RWPE2 (cell line): ENCODE measurements at places on chromosomes 1 and 21.

GRCh38 chr21:36700295-36700970, 1.5 kb downstream of the SIM2 start:
- DNase-seq, result no peak

DNA sequence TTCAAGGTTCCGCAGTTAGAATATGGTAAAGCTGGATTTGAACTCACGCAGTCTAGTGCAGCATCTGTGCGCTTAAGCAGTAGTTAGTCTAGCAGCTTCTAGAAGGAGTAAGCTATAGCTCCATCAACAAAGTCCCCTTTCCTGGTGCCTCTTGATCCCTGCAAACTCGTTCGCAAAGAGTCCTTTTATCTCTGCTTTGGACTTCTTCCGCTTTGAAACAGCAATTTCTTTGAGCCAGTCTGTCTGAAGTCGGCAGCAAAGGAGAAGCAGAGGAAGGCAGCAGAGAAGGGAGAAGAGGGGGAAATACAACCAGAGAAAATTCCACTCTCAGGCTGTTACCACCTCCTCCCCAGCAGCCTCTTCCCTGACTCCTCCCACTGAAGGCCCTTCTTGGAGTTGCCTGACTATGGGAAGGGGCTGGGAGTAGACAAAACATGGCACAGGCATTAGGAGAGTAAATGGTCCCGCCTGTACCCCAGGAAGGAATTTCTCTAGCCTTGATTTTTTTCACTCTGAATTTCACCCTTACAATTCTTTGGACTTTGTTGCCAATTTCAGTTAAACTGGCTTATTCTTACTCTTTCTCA, 25.9 kb downstream of the HSD3B2 start:
- DNase-seq, result no peak

DNA sequence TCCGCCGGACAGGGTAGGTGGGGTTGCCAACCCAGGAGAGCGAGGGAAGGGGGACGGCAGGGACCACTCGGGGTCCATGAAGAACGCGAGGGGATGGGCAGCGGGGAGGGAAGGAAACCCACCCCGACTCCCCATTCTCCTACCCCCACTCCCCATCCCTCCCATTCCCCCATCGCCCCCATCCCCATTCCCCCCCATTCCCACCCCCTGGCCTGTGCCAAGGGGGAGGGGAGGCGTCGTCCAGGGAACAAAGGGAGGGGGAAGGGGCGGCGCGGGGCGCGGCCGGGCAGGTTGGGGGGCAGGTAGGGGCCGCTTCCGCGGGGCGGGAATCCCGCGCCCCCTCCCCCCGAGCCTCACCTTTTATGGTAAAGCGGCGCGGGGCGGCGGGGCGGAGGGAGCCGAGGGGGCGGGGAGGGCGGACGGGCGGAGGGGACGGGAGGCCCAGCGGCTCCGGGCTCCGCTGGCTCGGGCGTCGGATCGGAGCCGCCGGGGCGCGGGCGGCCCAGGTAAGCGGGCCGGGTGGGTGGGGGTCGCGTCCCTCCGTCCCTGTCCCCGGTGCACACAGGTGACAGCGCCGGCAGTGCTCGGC, at the start of gene FBLIM1:
TSS of gene FBLIM1 (plus strand) at position 453 of the 589 bp plus-strand sequence. CDS start 6,189 bp downstream, outside the sequence.
- no peak for DNase-seq

DNA sequence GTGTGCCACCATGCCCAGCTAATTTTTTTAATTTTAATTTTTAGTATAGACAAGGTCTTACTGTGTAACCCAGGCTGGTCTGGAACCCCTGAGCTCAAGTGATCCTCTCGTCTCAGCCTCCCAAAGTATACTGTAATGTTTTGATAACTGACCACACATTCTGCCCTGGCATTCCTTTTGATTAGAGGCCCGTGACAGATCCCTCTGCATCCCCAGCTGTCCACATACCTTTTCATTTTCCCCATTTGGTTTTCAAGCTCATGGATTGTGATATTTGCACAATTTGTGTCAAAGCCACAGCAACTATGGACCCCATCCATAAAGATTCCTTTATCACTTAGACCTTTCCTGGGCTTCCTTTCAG, 116.8 kb upstream of the ATP1A1 start:
- DNase-seq, result no peak

GRCh38 chr1:241918879-241919278, 38.7 kb upstream of the BECN2 start:
- no peak for DNase-seq

GRCh38 chr1:229197265-229197585, 73.7 kb upstream of the RAB4A start:
- DNase-seq, result no peak

DNA sequence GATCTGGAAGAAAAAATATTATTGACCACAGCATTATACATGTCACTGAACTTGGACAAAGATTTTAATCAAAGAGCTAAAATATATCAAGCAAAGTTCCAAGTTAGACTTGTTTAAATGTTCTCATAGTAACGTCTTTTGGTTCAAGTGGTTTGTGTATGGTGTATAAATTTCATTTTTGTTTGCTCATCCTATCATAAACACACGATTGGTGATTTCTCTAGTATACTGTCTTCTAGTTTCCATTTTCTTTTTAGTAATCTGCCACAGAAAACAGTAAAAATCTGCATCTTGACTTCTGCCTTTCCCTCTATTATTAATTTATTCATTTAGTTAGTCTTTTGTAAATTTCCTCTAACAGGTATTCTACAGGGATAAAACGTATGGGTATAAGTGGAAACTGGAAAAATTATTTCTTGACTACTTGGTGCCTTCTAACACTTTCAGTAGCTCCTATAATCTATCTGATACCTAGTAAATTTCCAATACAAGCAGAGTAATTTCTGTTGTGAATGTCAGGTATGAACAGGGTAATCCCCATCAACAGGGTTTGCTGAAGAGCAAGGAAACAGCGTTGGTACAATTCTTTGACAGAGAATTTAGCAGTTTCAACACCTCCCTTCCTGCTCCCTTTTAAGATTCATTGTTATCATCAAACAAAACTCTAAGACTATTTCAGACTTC, 268.0 kb downstream of the PTPRC start:
- DNase-seq, result no peak

DNA sequence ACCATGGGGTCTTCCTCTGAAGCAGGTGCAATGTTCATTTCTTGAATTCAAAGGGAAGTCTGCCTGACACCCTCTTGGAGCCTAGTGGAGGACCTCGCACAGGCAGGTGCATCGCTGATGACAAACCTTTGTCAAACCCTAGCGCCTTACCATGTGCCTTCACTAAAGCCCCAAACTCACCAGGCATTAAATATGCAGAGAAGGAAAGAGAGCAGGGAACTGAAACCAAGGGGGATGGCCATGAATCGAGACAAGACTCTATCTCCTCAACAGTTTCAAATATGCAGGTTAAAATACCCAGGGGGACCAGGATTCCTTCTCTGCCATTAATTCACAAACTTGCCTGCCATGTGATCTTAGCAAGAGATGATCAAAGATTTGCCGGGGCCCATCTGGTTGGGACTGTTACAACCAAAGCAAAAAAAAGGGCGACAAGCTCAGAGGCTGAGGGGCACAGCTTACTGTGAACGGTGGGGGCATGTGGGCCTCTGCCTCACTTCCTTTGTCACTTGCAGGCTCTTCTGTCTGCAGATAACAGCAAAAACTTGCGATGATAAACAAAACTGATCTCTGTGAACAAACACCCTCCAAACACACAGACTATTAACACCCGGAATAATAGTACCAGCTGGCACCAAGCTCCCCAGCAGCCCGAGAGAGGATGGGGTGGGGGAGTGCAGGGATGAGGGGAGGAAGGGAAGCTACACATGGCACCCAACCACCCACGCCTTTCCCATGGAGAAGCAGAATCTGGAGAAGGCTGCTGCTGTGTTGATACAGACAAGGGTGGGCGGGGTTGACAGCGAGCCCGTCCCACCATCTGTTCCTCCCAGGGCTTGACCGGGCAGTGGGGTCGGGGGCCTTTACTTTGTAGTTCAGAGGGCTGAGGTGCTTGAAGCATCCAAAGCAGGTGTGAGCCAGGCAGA, 33.9 kb downstream of the TMEM63A start:
- no peak for DNase-seq

- no peak for DNase-seq
Measured at GRCh38 chr1:209249785-209250440, 333.6 kb upstream of the CAMK1G start.

GRCh38 chr1:235657747-235658526, 8.4 kb upstream of the GNG4 start:
- DNase-seq, result no peak

GRCh38 chr21:29078869-29079767, 5.7 kb upstream of the CCT8 start:
- no peak for DNase-seq

GRCh38 chr1:27574871-27575831, 28.8 kb downstream of the AHDC1 start:
- no peak for DNase-seq

DNA sequence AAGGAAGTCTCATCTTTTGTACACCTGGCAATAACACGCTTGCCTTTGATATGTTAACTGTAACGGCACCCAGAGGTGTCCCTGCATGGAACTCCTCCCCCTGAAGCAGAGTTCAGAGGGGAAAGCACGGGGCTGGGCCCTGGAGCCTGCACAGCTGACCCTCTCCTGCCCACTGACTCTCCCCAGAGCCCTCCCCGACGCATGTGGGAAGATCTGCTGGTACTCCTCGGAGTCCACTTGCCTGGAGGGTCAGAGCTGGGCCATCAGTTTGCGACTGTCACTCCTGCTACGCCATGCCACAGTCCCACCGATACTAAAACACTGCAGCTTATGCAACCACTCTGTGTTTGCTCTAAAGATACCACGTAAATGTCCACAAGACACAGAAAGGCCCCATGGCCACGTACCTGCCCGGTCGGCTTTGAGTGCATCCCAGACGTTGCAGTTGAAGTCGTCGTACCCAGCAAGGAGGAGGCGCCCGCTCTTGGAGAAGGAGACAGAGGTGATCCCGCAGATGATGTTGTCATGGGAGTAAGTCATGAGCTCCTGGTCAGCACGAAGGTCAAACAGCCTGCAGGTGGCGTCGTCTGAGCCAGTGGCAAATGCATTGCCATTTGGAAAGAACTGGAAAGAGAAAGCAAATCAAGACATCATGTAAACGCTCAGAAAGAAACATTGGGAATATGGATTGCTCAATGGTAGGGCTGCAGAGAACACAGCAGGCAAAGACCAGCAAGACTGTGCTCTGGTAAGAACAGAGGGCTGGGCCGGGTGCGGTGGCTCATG, 10.6 kb upstream of the NADK start:
- peak; percentile 57 for DNase-seq

DNA sequence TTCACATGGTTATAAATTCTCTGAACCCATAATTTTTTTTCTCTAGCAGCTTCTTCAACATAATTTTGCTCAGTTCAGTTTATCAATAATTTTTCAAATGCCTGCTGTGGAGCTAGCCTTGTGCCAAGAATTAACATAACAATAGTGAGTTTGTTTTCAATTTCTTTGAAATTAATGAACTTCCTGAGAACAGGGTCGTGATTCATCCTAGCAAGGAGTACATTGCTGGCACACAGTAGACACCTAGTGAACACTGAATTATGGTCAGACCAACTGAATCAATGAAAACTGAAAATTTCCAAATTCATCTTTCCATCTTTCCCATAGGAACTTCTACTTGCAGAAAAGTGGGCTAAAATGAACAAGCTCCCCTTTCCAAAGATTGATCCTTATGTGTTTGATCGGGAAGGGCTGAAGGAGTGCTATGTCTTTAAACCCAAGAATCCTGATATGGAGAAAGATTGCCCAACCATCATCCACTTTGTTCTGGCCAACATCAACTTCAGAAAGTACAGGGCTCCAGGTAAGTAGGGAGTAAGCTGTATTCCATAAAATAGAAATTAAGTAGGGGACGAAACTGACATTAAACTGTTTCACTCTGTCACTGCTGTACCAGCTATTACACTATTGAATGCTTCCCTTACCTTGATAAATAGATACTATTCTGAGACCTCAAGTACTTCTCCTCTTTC, 148.7 kb downstream of the PLA2G4A start:
- no peak for DNase-seq

DNA sequence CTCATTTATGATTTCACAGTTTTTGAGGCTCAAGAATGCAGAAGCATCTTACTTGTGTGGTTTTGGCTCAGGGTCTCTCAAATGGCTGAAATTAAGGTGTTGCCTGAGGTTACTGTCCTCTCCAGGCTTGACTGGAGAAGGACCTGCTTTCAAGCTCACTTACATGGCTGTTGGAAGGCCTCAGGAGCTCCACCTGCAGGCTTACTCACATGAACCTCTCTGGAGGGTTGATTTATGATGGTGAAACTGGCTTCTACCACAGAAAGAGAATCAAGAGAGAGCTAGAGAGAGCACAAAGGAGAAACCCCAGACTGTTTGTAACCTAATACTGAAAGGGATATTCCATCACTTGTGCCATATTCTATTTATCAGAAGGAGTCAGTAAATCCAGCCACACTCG, 6.2 kb upstream of the KCNK2 start:
- DNase-seq, result no peak

DNA sequence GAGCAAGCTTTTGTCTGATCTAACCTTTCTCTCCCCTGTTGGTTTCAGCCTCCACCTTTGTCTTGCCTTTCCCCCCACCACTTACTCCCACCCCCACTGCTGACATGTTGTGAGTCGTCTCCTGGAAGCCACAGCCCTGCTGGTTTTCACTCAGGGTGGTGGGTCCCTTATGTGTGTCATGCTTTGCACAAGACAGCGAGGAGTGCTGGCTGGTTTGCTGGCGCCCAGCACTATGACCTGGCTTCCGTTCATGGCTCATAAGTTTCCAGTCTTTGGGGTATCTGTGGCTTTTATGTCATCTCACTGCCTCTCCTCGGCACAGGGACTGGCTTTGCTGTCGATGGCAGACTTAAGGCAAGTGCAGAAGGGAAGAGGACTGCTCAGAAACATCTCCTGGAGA, 177.7 kb downstream of the KIF26B start:
- no peak for DNase-seq

GRCh38 chr1:111164151-111164550, 24.1 kb downstream of the CEPT1 start:
- DNase-seq, result no peak

- DNase-seq, result no peak
Measured at GRCh38 chr1:177334903-177335302, 164.1 kb downstream of the BRINP2 start.
